ENCODE measurements at places on chromosomes 12 and 14.

DNA sequence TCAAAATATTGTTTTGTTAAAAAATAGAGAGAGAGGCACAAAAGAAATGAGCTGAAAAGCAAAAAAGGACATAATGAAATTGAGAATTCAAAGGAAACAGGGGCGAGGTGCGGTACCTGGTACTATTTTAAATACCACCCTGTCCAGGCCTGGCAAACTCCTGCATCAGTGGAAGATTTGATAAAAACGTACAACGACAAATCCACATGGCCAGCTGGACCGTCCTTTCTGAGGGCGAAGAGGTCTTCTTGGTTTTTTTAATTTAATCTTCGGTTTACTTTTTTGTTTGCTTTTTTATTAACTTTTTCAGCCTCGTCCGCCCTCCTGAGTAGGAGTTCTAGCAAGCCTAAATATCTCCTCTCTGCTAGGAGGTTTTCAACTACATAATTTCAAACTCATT lies 11.9 kb downstream of the BCL11B start:
- no peak for DNase-seq

- no peak for DNase-seq
These were observed 99.2 kb downstream of the DIP2B start for GRCh38 chr12:50603817-50604639.

DNA sequence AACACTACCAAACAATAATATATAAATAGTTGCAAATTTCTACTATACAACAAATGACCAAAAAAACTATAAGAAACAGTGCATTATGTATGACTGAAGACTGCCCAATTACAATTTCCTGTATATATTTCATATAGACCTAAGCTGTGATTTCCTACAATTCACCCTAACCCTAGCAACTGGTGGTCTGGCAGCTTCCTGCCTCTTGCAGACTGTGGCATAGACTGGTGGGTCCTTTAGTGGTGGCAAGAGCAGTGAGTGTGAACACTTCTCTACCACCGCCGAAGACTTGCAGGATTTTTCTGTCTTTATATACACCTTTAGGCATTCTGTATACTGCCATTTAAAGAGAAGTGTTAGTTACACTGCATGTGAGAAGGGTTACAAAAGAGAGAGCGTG lies 43.6 kb upstream of the CMAS start:
- DNase-seq: no peak

GRCh38 chr14:95189367-95190132 lies 32.2 kb upstream of the DICER1 start:
- DNase-seq: no peak

DNA sequence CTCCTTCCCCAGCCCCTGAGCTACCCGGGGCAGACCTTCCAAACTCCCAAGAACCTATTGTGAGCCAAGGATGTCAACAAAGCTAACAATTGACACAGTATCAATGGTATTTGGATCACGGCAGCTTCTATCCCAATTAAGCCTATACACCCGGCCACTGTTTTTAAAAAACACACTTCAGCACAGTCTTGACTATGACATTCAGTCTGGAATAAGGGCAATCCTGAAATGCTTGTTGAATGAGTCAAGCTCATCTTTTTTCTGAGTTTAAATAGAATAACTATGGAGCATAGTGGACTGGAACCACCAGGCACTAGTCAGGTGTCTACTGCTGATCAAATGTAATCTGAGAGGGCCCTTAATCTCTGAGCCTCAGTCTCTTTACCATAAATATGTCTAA lies 5.7 kb downstream of the DENND5B start:
- DNase-seq: no peak

- no peak for DNase-seq
These were observed 1330.7 kb upstream of the TMEM132C start for GRCh38 chr12:126936181-126936851.

- DNase-seq: no peak
These were observed 37.7 kb downstream of the CFL2 start for GRCh38 chr14:34676516-34677211.
